ENCODE measurements at places on chromosomes 1 and 21.

DNA sequence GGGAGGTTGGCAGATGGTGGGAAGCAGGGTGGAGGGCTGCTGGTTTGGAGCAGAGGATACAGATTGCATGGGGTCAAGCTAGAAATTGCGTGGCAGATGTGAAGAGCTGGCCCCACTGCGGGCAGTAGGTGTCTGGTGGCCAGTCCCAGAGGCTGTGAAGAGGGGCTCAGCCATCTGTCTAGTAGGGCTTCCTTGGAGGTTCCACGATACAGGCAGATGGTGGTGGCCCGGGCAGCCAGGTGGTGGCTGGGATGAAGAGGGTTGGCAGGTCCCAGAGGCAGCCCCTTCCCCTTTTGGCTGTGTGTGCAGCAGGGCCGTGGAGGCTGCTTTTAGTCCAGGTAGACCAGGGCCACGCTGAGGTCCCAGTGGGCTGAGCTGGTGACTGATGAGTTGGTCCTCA lies 16.6 kb downstream of the PSEN2 start:
- no peak for DNase-seq

DNA sequence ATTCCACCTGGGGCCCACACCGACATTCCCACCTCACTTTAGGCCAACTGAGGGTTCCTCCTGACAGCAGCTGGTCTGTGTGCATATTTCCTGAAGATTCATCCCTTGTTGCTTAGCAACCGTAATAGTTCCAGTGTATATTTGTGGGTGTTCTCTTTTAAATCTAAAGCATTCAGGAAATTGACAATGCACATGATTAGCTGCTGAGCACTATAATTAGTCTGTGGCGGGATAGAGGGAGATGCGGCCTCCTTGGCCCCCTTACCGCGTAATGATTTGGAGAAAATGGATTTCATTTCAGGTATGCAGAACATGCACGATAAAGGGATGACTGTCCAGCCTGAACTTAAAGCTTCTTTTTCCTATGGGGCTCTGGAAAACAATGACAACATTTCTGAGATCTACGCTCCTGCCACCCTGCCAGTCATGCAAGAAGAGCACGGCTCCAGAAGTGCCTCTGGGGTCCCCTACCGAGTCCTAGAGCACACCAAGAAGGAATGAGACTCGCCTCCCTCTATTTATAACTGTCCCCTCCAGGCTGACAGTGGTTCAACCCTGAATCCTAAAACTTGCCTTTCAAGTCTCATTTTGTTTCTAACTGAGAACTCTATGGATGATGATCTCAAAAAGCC lies 33.8 kb upstream of the RCAN3 start:
- no peak for DNase-seq

DNA sequence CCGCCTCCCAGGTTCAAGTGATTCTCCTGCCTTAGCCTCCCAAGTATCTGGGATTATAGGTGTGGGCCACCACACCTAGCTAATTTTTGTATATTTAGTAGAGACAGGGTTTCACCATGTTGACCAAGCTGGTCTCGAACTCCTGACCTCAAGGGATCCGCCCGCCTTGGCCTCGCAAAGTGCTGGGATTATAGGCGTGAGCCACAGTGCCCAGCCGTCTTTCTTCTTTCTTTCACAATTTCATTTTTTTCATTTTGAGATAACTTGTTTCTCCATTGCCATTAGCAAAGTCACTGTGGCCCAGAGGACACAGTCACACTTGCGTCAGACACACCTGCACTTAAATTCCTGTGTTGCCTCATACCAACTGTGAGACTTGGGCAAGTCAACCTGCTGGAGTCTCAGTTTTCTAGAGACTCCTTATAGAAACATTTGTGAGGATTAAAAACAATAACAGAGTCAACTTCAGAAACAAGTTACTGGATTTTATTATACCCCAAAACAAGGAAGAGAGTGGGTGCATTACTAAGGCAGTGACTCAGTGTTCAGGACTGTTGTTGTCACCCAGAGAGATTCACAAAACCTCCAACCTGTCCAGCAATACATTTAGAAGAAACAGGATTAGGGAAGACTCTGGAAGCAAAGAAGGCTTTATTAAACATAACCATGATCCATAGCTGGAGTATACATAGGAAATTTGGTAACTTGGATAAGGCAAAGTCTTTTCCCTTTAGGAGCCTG lies 2.6 kb downstream of the TEDDM1 start:
- no peak for DNase-seq

- peak; percentile 59 for DNase-seq
These were observed 55.5 kb upstream of the TRIM67 start for GRCh38 chr1:231106347-231106746.

DNA sequence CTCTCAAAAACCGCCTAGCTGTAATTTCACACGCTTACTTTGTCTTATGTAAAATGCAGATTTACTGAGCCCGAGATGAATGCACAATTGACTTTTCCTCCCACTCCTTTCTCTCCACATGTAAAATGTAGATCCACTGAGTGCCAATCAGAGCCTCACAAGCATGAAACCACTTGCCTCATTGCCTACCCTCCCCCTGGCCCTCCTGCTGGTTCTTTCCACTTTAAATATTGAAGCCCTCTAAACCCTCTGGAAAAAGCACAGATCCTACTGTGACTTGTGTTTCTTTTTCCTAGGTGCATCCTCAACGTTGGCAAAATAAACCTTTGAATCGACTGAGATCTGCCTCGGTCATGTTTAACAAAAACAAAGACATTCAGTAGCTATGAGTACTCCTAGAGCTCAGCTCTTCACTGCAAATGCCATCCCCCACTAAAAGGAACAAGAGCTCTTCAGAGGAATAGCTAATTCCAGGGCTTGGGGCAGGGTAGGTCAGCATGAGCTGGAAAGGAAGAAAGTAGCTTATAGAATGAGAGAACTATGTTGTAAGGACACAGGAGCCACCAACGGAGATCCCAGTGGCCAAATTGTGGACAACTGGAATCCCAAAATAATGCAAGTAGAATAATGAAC lies 365.5 kb upstream of the RUNX1 start:
- no peak for DNase-seq

DNA sequence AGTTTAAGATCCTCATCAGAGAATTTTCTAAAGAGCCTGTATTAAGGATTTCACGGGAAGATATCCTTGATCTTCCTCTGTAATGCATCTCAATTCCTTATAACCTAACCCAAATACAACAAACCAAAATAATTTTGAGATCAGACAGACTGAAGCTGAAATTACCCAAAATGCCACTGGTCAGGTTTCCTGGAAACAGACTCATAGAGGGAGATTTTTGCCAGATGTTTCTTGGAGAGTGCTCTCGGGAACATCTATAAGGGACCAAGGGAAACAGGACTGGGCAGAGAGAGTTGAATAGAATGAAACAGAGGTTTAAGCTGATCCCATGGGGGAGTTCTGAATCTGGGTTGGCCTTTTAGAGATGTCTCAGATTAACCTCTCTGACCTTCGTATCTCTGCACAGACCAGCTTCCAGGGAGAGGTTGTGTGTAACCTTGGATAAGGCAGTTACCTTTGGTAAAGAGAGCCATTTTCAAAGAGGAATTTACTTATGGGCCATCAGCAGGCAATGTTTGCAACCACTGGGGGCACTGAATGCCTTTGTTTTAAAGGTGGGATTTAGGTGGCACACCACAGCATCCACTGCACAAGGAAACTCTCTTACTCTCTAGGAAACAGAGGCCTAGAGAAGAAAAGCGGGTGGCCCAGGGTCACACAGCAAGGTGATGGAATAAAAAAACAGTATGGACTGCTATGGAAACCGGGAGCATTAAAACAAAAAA lies 130.8 kb upstream of the SGIP1 start:
- DNase-seq: peak; percentile 19

- DNase-seq: no peak
These were observed 159.8 kb downstream of the PBX1 start for GRCh38 chr1:164718821-164719220.

DNA sequence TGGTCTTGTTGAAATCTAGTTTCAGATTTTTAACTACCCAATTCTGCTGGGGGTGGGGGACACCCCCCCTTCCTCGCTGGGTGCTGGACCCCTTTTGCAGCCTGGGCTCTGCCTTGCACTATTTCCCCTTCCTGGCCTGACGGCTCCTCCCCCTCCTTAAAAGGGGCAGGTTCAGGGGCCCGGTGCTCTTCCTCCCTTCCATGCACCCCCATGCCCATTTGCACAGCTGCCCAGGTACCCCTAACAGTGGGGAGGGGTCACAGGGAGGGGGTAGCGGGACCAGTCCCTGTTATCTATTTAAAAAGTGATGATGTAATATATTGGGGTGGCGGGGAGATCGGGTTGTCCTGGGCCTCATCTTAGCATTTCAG lies 15.3 kb downstream of the ZBTB7B start:
- no peak for DNase-seq

DNA sequence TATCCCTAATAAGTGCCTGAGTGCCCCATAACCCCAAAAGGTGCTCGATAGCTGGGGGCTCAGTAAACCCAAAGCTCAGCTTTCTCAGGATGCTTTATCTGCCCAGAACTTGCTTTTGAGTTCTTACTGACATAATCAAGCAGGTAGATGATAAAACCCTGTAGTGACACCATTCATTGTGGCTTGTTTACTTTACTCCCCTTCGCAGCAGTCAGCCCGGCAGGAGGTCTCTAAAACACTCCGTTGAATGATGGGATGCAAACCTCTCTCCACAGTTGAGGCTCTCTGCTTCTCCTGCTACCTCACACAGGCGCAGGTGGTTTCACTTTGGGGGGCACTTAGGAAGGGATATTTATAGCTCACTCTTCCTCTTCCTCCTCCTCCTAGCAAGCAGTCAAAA lies 349.4 kb downstream of the HLX start:
- DNase-seq: no peak

DNA sequence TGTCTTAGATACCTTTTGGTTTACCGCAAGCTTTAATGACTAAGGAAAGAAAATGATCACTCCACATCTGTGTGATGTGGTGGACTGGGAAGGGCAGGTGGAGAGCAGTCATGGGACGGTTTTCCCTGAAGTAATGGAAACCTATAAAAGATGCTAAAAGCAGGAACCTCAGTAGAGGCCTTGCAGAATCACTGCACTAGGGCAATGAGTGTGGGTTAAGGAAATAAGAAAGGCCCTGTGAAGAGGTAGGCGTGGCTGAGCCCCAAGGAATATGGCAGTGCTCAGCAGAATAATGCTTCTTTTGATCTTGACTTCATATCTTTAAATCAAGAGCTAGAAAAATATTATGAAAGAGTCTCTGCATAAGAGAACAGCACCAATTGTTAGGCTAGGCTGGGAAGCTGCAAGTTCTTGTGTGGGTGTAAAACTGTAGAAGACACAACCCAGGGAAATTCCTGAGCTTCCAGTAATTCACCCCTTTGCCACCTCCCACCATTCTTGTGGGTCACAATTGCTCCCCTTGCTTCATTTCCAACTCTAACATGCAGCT lies 49.9 kb downstream of the CLCA4 start:
- no peak for DNase-seq

DNA sequence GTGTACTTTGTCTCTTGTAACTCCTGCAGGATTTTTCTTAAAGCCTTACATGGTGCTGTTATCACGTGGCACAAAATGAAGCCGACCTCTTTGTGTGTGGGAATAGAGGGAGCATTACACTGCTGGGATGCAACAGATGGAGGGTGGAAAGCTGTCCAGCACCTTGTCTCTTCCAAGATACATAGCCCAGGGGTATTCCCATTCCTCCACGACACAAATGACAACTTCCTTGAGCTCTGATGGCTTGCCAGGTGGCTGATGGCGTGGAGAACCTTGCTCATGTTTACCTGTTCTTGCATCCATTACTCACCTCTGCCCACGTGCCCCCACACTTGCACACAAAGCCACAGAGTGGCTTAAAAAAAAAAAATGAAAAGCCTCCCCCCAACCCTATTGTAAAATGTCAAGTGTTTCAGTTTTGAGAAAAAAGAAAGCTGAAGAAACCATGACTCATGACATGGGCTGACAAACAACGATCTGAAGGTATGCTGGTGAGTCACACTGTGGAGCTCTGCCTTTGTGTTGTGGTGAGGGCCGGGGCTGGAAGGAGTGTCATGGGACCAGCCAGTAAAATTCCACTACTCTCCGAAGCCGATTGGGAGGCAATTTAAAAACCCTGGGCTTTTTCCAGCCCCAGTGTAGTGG lies 32.0 kb upstream of the ATP5PO start:
- DNase-seq: peak; percentile 97

DNA sequence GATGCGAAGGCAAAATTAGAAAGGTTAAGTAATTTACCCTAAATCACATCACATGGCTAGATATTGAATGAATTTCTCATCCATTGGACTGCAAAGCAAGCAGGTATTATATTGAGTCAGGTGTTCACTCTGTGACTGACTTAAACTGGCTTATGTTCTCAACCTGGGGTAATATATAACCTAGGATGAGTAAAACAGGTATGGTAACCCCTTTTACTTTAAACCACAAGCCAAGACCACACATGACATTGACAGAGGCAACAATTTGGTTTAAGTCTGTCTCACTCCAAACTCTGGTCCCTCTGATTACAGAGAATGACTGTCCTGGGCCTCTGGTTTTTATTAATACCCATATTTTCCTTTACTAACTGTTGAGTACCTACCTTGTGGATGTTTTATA lies 33.3 kb downstream of the MAEL start:
- no peak for DNase-seq

GRCh38 chr1:1302951-1303509 lies 4.7 kb downstream of the ACAP3 start:
- peak; percentile 29 for DNase-seq

DNA sequence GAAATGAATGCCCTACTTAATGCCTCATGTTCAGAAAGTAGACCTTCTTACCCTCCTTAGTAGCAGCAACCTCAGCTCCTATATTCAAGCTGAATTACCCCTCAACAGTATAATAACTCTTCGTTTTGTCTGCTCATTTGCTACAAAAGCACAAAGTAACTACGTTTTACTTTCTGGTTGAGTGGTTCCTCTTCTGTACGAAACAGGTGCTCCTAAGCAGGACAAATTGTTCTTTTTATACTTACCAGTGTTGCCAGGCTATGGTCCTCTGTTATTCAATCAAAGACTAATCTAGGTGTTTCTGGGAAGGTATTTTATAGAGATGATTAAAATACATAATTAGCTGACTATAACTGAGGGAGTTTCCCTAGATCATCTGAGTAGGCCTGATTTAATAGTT lies 484.2 kb upstream of the ADAMTS5 start:
- DNase-seq: no peak

GRCh38 chr1:203743091-203743571 lies 21.9 kb upstream of the LAX1 start:
- DNase-seq: peak; percentile 79

DNA sequence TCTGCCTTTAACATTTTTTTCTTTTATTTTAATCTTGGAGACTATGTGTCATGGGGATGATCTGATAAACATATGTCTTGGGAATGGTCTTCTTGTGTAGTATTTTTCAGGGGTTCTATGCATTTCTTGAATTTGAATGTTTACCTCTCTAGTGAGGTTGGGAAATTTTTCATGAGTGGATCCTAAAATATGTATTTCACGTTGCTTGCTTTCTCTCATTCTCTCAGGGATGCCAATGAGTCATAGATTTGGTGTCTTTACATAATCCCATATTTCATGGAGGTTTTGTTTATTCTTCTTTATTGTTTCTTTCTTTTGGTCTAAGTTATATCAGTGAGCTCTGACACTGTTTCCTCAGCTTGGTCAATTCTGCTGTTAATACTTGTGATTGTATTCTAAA lies 1237.2 kb downstream of the PLA2G4A start:
- DNase-seq: no peak

All from myocyte (in vitro differentiated cells).